ENCODE measurements at places on chromosomes 12 and 14.

- no peaks in the 10 kb centered on the region for H3K36me3 ChIP-seq
- H3K27me3 ChIP-seq: no peaks in the 10 kb centered on the region
- H3K4me1 ChIP-seq: peaks cover 16% of the 10 kb centered on the region
These were observed 321.5 kb downstream of the PCNX1 start for GRCh38 chr14:71228711-71229110.

DNA sequence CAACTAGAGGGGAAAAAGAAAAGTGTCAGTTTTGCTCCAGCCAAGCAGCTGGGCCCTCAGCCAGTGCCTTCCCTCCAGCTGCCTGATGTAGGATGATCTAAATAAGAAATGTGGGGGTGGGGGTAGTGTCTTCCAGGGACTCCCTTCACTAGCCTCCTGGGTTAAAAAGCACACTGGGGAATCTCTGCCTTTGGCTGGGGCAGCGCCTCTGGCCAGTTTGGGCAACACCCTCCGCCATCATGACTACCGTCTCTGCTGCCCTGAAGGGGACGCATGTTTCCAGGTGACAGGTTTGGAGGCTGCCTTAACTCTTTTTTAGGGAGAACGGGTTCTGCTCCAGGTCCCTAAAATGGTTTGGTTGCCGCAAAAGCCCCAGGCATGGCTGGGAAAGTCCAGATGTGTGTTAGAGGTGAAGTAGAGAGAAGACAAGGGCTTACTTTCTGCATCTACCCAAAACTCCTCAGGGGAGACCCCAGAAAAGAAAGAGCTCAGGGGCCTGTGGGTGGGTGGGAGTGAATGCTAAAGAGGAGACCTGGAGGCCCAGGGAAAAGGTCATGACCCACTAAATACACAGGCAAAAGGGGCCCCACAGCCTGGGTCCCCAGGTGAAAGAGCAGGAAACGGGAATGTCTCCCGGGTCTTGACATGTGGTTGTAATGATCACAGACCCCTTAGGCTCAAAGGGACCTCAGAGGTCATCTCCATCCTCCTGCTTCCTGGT lies 132.8 kb upstream of the CCND2 start:
- no peaks in the 10 kb centered on the region for H3K36me3 ChIP-seq
- H3K4me3 ChIP-seq: peak overlapping the region; percentile 5
- H3K27me3 ChIP-seq: peaks cover 9% of the 10 kb centered on the region
- no peak for DNase-seq

- no peaks in the 10 kb centered on the region for H3K27me3 ChIP-seq
- DNase-seq: no peak
- no peak overlapping the region for H3K4me3 ChIP-seq
- no peak overlapping the region for H3K27ac ChIP-seq
- no peaks in the 10 kb centered on the region for H3K4me1 ChIP-seq
- H3K36me3 ChIP-seq: no peaks in the 10 kb centered on the region
These were observed 169.0 kb upstream of the NTF3 start for GRCh38 chr12:5262885-5263284.

DNA sequence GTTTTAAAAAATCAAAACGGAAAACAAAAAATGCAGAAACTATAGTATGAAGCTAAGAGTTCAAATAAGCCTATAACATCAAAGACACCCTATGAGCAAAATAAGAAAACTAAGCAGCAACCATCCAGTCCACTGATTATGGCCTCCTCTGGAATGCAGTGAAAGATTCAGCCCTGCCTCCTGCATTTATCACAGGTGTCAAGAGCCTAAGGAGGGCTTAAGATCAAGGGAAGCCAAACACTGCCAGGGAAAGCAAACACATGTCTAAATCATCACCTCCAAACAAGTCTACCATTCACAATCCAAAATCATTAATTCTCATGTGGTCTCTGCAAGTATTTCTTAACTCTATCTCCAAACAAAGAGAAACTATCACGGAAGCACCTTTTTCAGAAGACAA lies 28.4 kb downstream of the SARNP start:
- H3K4me1 ChIP-seq: no peaks in the 10 kb centered on the region
- no peaks in the 10 kb centered on the region for H3K27me3 ChIP-seq
- H3K36me3 ChIP-seq: peaks cover 26% of the 10 kb centered on the region
- no peak overlapping the region for H3K27ac ChIP-seq
- DNase-seq: no peak

GRCh38 chr14:103846543-103847450 lies 578 bp downstream of the PPP1R13B start:
- peaks cover 61% of the 10 kb centered on the region for H3K27me3 ChIP-seq
- H3K27ac ChIP-seq: no peak overlapping the region
- no peaks in the 10 kb centered on the region for H3K36me3 ChIP-seq
- H3K4me3 ChIP-seq: peak overlapping the region; percentile 92

DNA sequence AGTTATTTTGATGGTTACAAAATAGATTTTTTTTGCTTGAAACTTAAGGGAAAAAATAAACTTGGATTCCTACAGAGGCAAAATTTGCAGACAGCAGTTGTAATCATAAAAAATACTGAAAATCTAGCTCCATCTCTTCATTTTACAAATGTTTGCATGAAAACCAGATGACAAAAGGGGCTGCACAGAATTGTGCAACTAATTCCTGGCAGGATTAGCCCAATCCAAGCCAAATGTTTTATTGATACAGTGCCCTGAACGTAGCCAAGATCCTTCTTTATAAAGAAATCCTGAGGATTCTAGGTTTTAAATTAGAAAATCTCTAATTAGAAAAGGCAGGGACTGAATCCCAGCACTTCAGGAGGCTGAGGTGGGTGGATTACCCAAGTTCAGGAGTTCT lies 356.4 kb upstream of the SEL1L start:
- no peak overlapping the region for H3K4me3 ChIP-seq
- DNase-seq: no peak
- H3K27ac ChIP-seq: no peak overlapping the region
- H3K4me1 ChIP-seq: no peaks in the 10 kb centered on the region

GRCh38 chr14:104094709-104095425 lies 9.4 kb downstream of the ASPG start:
- H3K36me3 ChIP-seq: no peaks in the 10 kb centered on the region
- no peaks in the 10 kb centered on the region for H3K27me3 ChIP-seq
- H3K4me1 ChIP-seq: peaks cover 3% of the 10 kb centered on the region
- peak overlapping the region; percentile 78 for H3K27ac ChIP-seq
- no peak overlapping the region for H3K4me3 ChIP-seq
- DNase-seq: peak; percentile 93

DNA sequence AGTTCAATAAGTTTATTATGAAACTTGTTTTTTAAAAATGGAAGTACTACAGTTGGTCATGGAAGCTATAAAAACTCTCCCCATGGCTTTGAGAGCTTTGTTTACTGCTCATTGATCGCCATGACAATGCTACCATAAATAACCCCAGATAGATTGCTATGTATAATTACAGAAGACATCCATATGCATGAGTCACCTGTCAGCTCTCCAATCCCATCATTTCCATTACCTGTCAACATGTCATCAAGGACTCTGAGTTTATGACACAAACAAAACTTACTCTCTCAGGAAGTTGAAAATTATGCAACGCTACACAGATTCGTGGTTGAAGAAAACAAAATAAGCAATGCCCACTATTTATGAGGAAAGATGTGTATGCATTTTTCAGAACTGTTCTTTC lies 144.4 kb downstream of the SEC23A start:
- H3K4me3 ChIP-seq: no peak overlapping the region
- DNase-seq: no peak
- H3K27me3 ChIP-seq: no peaks in the 10 kb centered on the region
- H3K36me3 ChIP-seq: no peaks in the 10 kb centered on the region
- no peak overlapping the region for H3K27ac ChIP-seq
- H3K4me1 ChIP-seq: no peaks in the 10 kb centered on the region

DNA sequence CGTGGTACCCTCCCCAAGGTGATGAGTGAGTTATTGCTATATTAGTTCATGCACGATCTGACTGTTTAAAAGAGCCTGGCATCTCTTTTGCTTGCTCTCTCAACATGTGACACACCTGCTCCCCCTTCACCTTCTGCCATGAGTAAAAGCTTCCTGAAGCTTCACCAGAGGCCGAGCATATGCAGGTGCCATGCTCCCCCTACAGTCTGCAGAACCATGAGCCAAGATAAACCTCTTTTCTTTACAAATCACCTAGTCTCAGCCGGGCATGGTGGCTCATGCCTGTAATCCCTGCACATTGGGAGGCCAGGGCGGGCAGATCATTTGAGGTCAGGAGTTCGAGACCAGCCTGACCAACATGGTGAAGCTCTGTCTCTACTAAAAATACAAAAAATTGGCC lies 61.8 kb downstream of the RNFT2 start:
- H3K36me3 ChIP-seq: peaks cover 23% of the 10 kb centered on the region
- H3K27me3 ChIP-seq: no peaks in the 10 kb centered on the region
- no peak overlapping the region for H3K4me3 ChIP-seq
- no peaks in the 10 kb centered on the region for H3K4me1 ChIP-seq
- no peak for DNase-seq

DNA sequence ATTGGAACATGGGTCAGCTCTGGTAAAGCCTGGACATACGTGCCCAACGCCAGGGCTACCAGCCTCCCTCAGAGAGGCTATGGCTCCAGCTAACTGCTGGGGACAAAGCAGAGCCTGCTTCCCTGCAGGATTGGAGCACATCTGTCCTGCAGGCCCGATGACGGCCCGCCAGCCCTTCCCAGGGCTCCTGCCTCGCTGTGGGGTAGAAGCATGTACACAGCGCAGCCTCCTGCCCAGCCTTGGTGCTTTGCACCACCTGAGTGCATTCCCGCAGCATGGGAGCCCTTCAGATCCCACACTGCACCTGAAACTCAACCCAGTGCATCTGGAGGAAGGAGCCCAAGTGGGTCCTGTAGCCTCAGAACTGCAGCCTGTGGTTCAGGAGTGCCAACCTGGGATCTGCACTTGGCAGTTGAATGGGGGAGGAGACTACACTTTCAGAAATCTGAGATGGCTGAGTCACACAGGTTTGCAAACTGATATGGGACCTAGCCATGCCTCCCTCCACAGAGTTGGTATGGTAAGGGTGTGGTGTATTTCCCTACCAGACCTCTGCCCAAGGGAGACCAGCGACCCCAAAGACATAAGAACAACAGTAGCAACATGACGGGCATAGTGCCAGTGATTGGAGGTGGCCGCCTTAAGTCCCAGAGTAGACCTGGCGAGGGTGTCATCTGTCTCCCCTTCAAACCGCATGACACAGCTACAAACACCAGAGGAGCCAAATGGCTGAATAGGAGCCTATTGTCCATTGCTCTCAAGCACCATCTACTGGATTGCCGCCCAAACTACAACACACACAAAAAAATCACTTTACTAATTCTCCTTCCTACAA lies 273.9 kb upstream of the MIS18BP1 start:
- H3K36me3 ChIP-seq: peaks cover 3% of the 10 kb centered on the region
- H3K27ac ChIP-seq: no peak overlapping the region
- DNase-seq: peak; percentile 38
- no peak overlapping the region for H3K4me3 ChIP-seq
- peaks cover 4% of the 10 kb centered on the region for H3K4me1 ChIP-seq

- H3K36me3 ChIP-seq: no peaks in the 10 kb centered on the region
- H3K27ac ChIP-seq: no peak overlapping the region
- H3K4me1 ChIP-seq: peaks cover 6% of the 10 kb centered on the region
- H3K4me3 ChIP-seq: no peak overlapping the region
- no peak for DNase-seq
- H3K27me3 ChIP-seq: no peaks in the 10 kb centered on the region
These were observed 58.3 kb downstream of the ESRRB start for GRCh38 chr14:76434220-76434619.

- no peak for DNase-seq
- H3K27me3 ChIP-seq: no peaks in the 10 kb centered on the region
- peaks cover 3% of the 10 kb centered on the region for H3K36me3 ChIP-seq
These were observed 178.9 kb upstream of the MGAT4C start for GRCh38 chr12:86435053-86435452.

All from neural crest cell (in vitro differentiated cells).